Activated CD4-positive, alpha-beta T cell treated with anti-CD3 and anti-CD28 coated beads, Interleukin-2, Interleukin-6, amounts not matched to agents 100 ng/mL and 50 ng/mL, durations not matched to agents 16 hours and 8 hours (primary cell): ENCODE measurements at places on chromosomes 1 and 21.

- no peak for DNase-seq
Observed at GRCh38 chr1:226809785-226810571, 60.4 kb upstream of the PSEN2 start.

- no peak for DNase-seq
Observed at GRCh38 chr1:217389895-217390294, 241.0 kb downstream of the GPATCH2 start.

- no peak for DNase-seq
Observed at GRCh38 chr1:240173836-240174235, 82.2 kb downstream of the FMN2 start.

- DNase-seq = no peak
Observed at GRCh38 chr1:236148470-236148845, 6.1 kb downstream of the GPR137B start.

DNA sequence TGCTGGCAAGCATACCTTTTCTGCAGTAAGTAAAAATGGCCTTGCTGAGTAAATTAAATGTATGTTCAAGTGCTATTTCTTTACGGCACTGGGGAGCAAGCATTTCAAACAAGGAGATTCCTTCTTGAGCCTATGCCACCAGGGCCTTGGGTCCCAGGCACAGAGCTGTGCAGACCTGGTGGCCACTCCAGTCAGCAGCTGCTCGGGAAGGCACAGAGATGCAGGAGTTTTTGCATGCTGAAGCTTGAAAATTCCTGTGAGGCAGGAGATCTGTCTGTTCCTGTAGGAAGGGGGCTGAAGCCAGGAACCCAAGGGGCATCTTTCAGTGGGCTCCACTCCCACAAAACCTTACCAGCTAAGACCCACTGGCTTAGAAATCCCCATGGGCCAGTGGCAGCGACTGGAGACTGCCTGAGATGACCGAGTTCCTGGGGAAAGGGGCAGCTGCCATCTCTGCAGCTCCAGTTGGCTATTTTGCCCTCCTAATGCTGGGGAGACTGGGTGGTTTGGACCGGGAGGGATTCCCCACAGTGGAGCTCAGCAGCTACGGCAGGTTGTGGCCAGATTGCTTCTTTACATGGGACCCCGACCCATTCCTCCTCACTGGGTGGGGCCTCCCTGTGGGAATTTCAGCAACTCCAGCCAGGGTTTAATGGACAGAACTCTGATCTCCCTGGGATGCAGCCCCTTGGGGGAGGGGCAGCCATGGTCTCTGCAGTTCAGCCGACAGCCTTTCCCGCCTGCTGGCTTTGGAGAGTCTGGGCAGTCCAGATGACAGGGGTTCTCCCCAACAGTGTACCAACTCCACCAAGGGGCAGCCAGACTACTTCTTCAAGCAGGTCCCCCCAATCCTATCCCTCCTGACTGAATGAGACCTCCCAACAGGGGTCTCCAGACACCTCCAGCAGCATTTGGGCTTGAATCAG is 8.4 kb upstream of the PGBD2 start:
- no peak for DNase-seq

DNA sequence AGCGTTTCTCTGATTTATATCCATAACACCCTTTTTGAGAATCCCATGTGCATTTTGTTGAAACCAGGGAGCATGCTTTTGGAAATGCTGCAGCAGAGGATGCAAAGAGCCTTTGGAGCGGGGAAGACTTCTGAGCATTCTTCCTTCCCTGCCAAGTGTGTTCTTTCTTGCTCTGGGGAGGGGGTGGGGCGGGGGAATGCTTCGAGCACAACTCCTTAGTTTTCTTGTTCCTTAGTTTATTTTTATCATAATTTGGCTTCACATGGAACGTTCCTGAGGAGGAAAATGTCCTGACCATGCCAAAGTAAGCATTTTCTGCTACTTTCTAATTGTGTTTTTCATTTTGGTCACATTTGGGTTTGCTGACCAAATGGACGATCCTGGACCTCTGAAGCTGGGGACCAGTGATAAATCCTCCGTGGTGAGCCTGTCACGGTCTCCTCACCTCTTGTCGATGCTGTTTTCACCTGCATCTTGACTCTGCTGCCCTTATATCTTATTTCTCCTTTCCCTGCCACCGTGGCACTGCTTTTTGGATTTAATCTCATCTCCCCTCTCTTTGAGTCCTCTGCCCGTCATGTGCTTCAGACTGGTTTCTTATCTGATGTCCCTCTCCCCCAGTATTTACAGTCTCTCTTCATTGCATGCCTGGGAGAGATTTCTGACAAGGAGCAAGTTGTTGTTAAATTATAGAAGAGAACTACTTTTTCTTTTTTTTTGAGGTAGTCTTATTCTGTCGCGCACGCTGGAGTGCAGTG is 2.4 kb downstream of the CTPS1 start:
- no peak for DNase-seq

DNA sequence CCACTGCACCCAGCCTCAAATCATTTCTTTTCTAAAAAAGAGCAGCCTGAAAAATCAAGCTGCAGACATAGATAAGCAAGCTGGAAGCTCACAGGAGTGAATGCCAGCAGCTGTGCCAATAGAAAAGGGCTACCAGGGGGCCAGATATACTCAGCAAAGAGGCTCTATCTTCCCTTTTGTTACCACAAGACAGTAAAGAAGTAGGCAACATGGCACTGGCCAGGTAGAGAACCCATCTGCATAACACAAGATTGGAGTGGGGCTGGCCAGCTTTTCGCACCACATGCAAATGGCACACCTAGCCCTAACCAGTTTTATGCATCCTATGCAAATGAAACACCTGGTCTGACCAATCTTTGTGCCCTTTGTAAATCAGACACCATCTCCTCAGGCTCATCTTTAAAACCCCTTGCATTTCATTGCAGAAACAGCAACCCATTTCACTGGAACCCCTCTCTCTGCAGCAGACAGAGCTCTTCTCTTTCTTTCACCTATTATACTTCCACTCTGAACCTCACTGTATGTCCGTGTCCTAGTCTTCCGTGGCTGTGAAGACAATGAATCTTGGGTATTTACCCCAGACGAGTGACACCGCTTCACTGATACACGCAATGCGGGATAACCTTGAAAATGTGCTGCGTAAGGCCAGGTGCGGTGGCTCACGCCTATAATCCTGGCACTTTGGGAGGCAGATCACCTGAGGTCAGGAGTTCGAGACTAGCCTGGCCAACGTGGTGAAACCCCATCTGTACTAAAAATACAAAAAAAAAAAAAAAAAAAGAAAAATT is 15.1 kb downstream of the CASP9 start:
- no peak for DNase-seq

GRCh38 chr1:162213281-162213912 is 143.9 kb downstream of the NOS1AP start:
- DNase-seq = no peak

- DNase-seq = no peak
Observed at GRCh38 chr1:162680419-162681121, 48.3 kb downstream of the DDR2 start.

DNA sequence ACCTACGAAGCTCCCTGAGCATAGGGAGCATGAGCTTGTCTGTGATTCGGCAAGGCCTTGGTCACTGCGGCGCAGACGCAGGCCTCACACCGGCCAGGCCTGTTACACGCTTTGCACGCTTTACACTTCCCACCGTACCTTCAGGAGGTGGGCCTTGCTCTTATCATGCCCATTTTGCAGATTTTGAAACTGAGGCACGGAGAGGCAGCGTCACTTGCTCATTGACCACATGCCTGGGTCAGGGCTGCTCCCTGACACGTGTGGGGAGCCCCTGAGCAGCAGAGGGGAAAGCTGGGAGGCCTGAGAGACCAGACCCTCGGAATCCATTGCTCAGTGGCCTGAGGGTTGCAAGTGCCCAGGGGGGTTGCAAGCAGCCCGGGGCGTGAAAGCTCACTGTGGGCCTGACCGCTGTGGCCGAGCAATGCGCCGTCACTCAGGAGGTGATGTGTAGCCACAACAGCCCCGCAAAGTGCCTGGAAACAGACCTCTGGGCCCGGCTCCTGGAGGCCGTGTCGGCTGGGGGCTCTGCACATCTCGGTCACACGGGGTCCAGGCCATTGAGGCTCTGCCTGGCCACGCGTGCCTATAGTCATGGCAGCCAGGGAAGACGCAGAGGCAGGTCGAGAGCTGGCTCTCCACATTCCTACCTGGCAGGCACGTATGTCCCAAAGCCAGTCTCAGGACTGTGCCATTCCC is 6.9 kb downstream of the ARHGEF16 start:
- DNase-seq = no peak

GRCh38 chr1:14824314-14824915 is 225.9 kb downstream of the KAZN start:
- no peak for DNase-seq

DNA sequence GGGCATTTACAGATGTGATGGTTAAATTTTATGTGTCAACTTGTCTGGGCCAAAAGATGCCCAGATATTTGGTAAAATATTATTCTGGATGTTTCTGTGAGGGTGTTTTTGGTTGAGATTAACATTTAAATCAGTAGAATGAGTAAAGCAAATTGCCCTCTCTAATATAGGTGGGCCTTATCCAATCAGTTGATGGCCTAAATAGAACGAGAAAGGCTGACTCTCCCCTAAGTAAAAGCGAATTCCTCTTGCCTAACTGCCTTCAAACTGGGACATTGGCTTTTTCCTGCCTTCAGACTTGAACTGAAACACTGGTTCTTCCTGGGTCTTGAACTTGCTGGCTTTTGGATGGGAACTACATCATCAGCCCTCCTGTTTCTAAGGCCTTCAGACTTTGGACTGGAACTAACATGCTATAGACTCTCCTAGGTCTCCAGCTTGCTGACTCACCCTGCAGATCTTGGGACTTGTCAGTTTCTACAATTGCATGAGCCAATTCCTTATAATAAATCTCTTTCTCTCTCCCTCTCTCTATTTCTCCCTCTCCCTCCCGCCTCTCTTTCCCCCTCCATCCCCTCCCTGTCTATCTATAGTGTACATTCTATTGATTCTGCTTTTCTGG is 10.2 kb upstream of the NAV1 start:
- no peak for DNase-seq

- DNase-seq = no peak
Observed at GRCh38 chr1:81606656-81607055, 194.1 kb upstream of the ADGRL2 start.

DNA sequence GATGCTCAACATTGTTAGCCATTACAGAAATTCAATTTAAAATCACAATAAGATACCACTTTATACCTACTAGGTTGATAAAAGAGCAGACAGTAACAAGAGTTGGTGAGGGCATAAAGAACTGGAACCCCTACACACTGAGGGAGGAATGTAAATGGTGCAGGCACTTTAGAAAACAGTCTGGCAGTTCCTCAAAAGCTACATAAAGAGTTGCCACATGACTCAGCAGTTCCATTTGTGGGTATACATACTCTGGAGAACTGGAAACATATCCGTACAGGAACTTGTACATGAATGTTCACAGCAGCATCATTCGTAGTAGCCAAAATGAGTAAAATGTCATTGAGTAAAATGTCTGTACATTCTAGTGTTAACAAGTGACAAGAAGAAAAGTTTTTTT is 17.0 kb downstream of the NSL1 start:
- no peak for DNase-seq

- no peak for DNase-seq
Observed at GRCh38 chr1:226983247-226983991, 43.3 kb downstream of the COQ8A start.

GRCh38 chr1:8987881-8988617 is 38.2 kb downstream of the SLC2A7 start:
- peak; percentile 79 for DNase-seq

GRCh38 chr1:61370177-61370912 is 288.0 kb downstream of the NFIA start:
- DNase-seq = no peak

GRCh38 chr1:168112673-168113305 is 23.9 kb downstream of the GPR161 start:
- peak; percentile 27 for DNase-seq

- no peak for DNase-seq
Observed at GRCh38 chr1:154176337-154176736, 15.6 kb downstream of the TPM3 start.

DNA sequence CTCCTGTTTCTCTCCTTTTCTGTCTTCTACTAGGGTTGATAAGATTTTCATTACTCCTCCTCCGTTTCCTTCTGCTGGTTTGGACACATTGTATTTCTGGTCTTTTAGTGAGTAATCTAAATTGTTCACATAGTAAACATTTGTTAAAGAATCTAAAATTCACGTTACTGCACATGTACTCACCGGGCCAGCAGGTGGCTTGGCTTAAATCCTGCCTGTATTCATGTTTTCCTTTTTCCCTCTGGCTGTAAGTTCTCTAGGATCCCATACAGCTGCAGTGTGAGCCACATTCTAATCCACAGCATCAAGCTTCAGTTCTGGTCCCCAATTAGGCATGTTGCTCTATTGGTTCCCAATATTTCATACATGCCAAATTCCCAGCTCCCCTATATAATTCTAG is 958.3 kb downstream of the ADGRL2 start:
- no peak for DNase-seq

DNA sequence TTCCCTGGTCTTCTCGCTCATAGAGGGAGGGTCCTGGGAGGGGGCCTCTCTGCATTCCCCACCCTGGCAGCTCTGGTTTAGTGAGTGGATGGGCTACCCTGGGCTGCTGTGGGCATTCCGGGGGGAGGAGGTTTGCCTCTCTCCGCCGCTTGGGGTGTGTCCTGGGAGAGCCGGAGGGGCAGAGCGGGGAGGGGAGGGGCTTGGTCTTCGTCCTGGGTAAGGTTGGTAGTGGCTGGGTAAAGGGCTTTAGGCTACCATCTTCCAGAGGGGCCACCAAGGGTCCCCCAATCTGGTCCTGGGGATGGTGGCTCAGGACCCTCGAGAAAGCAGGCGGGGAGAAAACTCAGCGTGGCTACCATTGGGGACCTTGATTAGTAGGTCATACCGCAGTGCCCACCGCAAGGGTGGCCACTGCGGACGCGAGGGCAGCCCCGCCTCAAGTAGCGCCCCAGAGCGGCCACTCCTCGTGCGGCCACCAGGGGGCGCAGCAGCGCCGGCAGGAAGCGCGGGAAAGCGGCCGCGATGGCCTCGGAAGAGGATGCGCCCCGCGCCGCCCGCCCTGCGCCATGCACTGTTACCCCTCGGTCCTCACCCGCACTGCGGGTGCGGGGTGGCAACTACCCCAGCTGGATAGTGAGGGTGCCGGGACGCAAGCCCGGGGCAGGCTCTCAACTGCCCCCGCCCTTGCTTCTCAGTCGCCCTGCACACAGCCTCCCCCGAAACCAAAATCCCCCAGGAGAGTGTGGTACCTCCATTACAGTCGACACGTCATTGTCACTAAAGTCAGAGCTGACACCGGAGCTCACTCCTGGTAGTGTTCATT is 44.1 kb upstream of the SLC25A33 start:
- peak; percentile 79 for DNase-seq

DNA sequence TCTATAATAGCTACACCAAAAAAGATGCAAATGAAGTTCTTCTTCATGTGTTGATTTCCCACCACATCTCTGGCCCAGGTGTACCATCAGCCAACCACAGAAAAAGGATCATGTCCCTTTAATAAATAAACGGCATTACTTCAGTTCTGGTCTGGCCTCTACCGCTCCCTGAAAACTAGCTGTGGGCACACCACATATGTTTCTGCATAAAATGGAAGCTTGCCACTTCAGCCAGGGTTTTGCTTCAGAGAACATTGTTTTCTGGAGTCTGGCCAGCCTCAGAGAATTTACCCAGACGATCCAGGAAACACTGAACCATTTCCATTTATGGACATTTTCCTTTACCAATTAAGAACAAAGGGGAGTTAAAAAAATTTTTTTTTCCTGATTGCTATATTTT is 5.8 kb upstream of the LAMC2 start:
- DNase-seq = no peak

GRCh38 chr1:32345289-32345827 is 9.3 kb upstream of the MARCKSL1 start:
- no peak for DNase-seq
